Mucosa of descending colon (tissue), 3 donors: ENCODE measurements at places on chromosomes 11 and 22.

DNA sequence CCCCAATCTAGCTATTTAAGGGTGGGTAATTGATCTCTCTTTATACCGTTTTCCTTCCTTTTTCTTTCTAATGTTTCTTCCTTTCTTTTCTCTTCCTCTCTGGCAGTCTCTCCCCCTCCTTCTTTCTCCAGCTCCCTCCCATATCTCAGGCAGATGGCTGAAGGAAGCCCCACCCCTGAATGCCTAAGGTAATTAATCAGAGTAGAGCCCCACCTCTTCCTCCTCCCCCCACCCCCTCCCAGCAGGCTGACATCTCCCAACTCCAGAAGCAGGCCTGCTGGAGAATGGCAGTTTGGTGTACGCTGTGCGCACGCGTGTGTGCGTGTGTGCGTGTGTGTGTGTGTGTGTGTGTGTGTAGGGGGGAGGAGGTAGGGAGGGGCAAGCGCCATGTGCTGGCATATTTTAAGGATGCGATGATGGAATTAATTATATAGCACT is 122.6 kb downstream of the APOL5 start:
- peak; percentile 87 for DNase-seq

- no peak for DNase-seq
Measured at GRCh38 chr11:68495872-68496271, 35.3 kb downstream of the PPP6R3 start.

DNA sequence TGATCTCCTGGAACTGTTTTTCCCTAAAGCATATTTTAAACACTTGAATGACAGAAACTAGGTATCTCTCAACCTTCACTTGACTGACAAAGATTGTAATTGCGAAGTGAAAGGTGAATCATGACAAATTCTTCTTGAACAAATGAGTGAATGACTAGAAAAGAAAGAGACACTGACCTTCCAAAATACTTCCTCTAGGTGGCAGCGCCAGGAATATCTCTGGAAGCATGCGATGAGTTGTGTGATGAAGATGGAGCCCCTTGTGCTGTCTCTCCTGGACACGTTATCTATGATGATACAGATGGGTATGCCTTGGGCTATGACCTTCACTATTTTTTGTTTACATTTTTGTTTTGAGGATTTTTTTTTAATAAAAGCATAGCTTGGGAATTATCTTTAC is 7.0 kb upstream of the CASP12 start:
- DNase-seq, result no peak

DNA sequence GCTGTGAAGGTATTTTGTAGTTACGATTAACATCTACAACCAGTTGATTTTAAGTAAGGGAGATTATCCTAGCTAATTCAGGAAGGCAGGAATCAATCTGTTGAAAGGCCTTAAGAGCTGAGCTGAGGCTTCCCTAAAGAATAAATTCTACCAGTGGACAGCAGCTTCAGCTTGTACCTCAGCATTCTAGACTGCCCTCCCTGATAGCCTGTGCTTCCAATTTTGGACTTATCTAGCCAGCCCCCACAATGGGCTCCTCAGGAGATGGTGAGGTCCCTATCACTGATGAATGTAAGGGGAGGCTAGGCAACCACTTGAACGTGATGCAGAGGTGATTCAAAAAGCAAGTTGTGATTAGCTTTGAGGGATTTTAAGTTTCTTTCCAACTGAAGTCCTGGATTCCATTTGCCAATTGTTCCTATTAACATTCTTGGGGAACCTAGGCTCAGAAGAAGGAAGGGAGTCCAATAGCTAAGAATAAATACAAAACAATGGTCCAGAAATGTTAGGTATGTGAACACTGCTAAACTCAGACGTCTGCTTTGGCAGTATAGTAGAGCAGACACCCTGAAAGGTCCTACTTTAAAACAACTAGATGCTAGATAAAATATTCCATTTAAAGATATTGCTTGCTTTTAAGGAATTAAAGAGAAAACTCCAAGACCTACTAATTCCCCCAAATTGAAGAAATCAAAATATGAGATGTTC is 404.3 kb upstream of the TENM4 start:
- DNase-seq, result no peak

DNA sequence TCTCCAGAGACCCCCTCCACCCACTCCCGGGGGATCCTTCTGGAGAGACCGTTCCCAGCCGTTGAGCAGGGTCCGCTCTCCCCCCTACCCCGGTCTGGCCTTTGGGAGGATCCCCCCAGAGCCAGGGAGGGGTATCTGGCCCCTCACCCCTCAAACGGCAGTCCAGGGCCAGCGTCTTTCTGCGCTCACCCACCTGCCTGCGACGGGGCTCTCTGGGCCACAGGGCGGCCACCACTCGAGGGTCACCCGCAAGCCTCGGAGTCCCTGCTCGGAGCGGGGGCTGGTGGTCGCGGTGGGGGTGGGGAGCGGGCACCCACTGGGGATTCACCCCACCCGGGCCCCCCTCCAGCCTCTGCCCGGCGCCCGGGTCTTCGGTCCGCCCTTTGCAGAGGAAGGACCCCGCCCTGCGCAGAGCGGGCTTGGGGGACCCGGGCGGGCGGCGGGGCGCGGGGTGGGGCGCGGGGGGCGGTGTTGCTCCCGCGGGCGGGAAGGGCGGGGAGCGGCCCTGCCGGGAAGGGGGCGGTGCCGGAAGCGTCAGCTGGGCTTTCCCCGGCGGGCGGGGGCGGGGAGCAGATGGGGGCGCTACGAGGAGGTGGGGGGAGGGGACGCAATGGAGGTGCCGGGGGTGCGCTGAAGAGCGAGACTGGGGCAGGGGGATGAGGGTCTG is 16.6 kb downstream of the CRELD2 start:
- DNase-seq, result peak; percentile 89

GRCh38 chr11:128341280-128342248 is 245.8 kb downstream of the ETS1 start:
- no peak for DNase-seq
